Mucosa of descending colon (tissue), 3 donors: ENCODE measurements at places on chromosomes 2 and 18. TPM values are rescaled to one million over a fixed set of nuclear protein-coding genes. Genes with fewer than 3 reads are reported as not detected.

GRCh38 chr2:57569396-57569795 is 477.2 kb upstream of the VRK2 start:
- DNase-seq, result no peak

DNA sequence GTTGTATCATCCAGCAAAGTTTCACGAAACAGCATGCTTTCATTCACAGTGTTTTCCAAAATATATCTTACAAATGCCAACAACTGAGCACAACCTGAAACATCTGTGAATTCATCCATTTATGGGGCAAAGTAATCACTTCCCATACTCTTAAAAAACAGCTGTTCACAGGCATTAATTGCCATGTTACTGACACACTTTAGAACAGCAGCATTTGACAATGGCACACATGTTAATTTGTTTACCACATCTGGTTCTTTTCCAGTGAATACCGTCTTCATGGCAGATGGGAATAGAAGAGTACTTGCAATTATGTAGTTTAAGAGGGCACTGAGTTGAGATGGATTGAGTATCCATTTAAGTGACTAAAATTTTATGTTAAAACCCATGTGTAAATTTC is 347.4 kb upstream of the LRP1B start:
- DNase-seq, result no peak

DNA sequence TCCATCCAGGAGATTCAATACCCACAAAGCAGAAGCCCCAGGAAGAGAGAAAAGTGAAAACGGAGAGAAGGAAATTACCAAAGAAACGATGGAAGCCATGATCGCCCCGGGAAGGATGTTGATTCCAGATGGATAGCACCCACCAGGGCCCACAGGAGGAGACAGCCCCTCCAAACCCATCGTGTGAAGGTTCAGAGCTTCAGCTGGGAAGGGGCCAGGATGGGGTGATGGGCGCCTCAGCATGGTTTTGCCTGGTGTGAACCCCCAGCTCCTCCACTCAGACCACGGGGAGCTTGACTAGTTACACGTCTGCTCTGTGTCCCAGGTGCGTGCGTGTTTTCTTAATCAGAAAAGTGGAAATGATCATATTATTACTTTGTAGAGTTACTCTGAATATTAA is 264.5 kb downstream of the EIPR1 start:
- no peak for DNase-seq

- DNase-seq, result no peak
These were observed 146.6 kb downstream of the HAUS1 start for GRCh38 chr18:46250812-46251173.

GRCh38 chr2:123791684-123792083 is 233.4 kb upstream of the CNTNAP5 start:
- no peak for DNase-seq

DNA sequence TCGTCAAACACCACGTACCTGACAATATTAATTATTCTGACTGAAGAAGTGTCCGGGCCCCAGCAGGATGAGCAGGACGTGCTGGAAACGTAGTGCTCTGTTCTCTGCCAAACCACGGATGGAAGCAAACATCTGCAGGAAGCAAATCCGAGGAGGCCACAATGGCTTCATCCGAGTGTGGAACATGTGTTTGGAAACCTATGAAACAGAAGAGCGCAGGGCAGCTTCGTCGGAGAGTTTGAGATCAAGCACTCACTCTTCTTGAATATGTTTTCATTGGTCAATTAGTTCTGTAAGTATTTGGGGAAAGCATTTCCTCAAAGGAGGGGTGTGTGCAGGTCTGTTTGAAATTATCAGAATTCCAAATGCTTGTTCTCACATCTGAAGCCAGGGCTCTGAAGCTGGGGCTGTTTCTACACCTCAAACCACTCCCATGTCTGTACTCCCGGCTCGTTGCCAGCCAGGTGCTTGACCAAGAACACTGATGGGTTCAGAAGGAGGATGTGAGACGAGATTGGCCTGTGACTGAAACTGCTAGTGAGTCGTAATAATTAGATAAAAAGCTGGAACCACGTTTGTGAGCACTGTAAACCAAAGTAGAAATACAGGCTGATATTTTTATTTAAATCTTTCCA is 356.6 kb upstream of the SALL3 start:
- DNase-seq, result no peak

DNA sequence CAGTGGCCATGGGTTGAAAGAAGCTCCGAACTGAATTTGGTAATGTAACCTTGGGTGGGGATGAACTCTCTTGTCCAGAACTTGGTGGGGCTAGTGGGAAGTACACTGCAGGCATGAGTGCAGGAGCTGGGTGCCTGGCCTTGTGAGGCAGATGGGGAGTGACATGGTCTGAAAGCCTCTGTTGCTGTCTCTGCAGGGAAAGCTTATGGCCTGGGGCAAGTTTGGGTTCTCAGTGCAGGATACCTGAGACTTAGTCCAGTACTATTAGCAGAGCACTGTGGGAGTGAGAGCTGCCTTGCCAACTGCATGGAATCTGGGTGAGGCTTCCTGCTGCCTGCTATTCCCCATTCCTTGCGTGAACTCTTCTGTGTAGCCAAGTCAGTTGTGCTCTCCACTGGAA is 1620.9 kb upstream of the NXPH2 start:
- DNase-seq, result no peak

- no peak for DNase-seq
These were observed 479.1 kb downstream of the ZEB2 start for GRCh38 chr2:144040834-144041233.

DNA sequence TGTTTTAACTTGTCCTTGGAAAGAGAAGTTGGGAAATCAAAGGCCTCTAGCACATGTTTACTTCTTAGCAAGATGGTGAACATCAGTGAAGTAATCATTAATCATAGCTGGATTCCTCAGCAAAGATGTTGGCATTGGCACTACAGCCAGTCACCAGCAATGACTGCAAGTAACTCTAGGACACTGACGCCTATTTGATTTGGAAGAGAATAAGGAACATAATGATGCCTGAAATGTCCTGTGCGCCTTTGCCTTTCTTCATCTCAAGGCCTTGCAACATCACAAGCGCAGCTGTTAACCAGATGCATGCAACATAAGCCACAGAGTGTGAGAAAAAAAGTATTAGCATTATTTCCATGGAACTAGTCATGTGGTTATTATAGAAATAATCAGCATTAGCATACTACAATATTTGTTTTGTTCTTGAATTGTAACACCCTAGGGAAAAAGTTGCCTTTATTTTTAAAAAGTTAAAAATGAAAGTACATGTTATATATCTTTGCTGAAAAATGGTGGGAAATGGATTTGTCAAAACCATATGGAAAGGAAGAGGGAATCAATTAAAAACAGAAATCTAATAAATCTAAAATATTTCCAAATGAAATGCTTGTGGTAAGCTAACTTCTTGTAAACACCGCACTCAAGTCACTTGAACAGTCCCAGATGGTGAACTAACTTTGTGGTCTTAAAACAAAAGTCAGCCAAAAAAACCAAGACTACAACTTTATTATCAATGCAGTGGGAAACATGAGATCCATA is 55.6 kb downstream of the THADA start:
- DNase-seq, result no peak

DNA sequence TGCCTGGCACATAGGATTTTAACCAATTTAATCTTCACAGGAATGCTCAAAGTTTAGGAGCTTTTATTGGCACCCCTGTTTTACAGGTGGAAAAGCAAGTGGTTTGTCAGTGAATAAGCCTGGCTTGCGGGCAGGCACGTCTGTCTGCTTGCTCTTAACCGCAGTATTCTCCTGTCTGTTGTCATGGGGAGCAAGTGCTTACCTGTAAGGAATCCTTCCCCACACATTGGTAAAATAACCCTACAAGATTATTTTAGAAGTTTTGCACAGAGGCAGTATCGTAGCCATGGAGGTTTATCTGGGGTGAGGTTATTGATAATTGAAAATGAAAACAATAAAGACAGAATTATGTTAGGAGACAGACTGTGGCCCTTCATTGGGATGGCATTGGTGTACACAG is 174.9 kb downstream of the AGAP1 start:
- no peak for DNase-seq

DNA sequence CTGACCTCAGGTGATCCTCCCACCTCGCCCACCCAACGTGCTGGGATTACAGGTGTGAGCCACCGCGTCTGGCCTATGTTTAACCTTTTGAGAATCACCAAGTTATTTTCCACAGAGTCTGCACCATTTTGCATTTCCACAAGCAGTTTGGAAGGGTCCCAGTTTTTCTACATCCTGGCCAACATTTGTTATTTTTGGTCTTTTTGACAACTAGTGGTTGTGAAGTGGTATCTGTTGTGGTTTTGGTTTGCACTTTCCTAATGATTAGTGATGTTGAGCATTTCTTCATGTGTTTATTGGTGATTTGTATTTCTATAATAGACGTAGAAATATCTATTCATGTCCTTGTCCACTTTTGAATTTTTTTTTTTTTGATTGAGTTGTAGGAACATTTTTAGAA is 67.9 kb downstream of the BIRC6 start:
- DNase-seq, result no peak

- no peak for DNase-seq
These were observed 153.4 kb downstream of the TMEM18 start for GRCh38 chr2:523698-524270.

- no peak for DNase-seq
These were observed 43.7 kb downstream of the AGAP1 start for GRCh38 chr2:235537587-235537986.

DNA sequence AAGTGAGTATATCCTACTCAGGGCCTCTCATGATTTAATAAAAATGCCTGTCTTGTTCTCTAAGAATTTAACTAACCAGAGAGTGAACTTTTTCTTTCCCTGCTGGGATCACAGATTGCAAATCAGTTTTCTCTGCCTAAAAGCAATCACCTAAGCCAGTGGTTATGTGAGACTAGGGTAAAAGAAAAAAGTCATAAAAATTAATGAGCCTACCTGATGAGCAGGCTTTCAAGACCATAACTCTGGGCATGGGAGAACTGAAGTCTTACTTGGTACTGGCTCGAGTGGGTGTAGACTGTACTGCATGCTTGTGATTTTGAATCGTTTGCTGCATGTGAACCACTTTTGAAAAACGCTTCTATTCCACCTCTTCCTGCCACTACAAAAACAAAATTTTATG is 1677.0 kb upstream of the LRRTM1 start:
- DNase-seq, result no peak

GCG gene
- 43.9 TPM for total RNA-seq

ELOA2 gene
- not detected for total RNA-seq

CYS1 gene
- total RNA-seq, result 0.98 TPM

SLC9A4 gene
- total RNA-seq, result 0.32 TPM

CYTIP gene
- 11.5 TPM for total RNA-seq

DTNA gene
- total RNA-seq, result 2.8 TPM

CFAP65 gene
- total RNA-seq, result 0.09 TPM
